Natural killer cell treated with Interleukin-12 subunit alpha and Interleukin-12 subunit beta and Interleukin-15 and Interleukin-18, amount 100 ng/mL, for 72 hours (primary cell): ENCODE measurements at places on chromosomes 7 and 10. TPM values are rescaled to one million over a fixed set of nuclear protein-coding genes. Genes with fewer than 3 reads are reported as not detected.

- DNase-seq: no peak
- no peak overlapping the region for H3K27ac ChIP-seq
- peaks cover 47% of the 10 kb centered on the region for H3K27me3 ChIP-seq
- no peaks in the 10 kb centered on the region for H3K4me1 ChIP-seq
- H3K36me3 ChIP-seq: no peaks in the 10 kb centered on the region
Measured at GRCh38 chr10:122116331-122116730, 127.4 kb downstream of the TACC2 start.

HECW1 gene
- total RNA-seq: not detected

GRCh38 chr7:139358541-139359365 is 941 bp upstream of the LUC7L2 start:
- DNase-seq: peak; percentile 63
- H3K27me3 ChIP-seq: no peaks in the 10 kb centered on the region

ABCC2 gene
- total RNA-seq: 3.4 TPM

FAM180A gene
- total RNA-seq: not detected

EIF5AL1 gene
- total RNA-seq: 4.8 TPM

GRCh38 chr7:157625973-157626742 is 289.4 kb downstream of the DNAJB6 start:
- peak; percentile 22 for DNase-seq
- H3K27me3 ChIP-seq: peaks cover 31% of the 10 kb centered on the region
- no peak overlapping the region for H3K4me3 ChIP-seq
- H3K27ac ChIP-seq: no peak overlapping the region

PILRA gene
- 6.8 TPM for total RNA-seq
